ENCODE measurements at places on chromosomes 16 and 17.
A peak's percentile ranks its signal among the peaks of the same experiment; 100 is the strongest.

DNA sequence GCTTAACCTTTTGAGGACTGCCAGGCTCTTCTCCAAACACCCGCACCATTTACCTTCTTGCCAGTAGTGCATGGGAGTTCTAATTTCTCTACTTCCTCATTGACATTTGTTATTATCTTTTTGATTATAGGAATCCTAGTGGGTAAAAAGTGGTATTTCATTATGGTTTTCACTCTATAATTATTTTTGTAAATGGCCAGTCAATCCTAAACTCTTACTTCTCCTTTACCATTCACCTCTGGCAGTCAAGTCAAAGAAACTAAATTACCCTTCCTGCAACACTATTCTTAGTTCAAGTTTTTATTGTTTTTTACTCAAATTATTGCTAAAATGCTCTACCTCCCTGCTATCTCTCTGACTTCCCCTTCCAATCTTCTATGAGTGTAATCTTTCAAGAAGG is 29.8 kb upstream of the ANKFY1 start:
- DNase-seq, result no peak

DNA sequence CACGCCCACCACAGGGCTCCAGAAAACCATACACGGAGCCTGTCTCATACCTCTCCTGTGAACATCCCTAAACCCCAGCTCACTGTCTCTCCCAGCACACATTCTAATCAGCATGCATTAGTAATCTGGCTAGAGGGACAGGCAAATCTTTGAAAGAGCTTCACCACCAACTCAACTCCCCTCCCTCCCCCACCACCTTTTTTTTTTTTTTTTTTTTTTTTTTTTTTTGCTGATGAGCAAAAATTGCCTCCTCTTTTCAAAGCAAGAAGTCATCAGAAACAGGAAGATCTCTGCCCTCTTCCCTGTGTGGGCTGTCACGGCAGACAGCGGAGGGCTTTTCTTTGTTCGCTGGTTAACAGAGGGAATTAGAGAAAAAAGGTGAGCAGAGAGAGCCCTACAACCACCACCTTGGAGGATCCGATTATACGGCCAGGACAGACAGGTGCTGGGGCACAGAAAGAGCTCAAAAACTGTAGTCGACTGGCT is 19.9 kb downstream of the GAS7 start:
- no peak for DNase-seq

- no peak for DNase-seq
Measured at GRCh38 chr17:73600103-73600871, 44.0 kb downstream of the SDK2 start.

DNA sequence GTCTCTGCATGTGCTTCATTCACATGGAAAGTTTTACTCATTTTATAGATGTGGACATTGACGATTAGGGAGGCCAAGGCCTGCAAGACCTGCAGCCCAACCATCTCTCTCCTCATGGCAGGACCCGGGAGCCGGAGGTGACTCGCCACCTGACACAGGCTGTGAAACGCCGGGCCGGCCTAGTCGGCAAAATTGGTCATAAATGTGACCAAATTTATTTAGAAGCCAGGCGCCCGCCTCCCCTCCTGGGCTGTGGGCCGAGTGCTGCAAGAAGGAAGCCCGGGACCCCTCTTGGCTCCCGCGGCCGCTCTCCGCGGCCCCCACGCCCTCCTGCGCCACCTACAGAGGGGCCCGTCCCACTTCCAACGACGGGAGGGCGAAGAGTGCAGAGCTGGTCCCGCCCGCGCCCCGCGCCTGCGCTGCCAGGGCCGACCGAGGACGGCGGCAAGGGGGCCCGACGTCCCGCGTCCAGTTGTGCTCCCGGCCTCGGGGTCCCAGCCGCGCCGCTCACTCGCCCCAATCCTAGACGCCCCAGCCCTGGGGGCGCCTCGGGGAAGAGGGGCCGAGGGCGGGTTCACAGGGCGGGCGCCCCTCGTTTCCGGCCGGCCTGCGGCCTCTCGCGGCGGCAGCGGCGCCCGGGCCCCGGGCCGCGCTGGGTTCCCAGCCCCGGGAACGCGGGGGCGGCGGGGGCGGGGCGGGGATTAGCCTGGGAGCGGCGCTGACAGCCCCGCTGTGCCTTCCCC is 47.5 kb downstream of the WNT3 start:
- DNase-seq, result peak; percentile 28

DNA sequence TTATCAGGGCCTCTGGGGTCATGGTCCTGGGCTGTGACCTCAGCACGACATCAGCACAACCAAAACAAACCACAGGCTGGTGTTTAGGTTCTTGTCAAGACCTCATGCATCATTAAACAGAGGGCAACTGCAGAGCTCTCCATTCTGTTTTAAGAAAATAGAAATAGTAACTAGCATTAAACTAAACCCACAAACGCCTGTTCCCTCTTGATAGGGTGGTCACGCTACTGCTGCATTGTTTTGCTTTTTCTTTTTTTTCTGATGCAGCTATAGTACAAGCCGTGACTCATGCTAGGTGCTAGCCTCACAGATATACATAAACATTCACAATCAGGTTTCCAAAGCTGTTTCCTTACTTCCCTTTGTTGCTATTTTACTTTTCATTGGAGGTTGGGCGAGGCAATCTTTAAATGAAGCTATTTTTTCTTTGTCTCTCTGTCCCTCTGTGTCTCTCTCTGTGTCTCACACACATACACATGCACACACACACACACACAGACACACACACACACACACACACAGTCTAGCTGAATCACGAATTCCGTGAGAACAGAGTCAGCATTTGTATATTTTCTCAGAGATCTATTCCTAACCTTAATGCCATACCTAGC is 310.3 kb downstream of the CDH13 start:
- no peak for DNase-seq

DNA sequence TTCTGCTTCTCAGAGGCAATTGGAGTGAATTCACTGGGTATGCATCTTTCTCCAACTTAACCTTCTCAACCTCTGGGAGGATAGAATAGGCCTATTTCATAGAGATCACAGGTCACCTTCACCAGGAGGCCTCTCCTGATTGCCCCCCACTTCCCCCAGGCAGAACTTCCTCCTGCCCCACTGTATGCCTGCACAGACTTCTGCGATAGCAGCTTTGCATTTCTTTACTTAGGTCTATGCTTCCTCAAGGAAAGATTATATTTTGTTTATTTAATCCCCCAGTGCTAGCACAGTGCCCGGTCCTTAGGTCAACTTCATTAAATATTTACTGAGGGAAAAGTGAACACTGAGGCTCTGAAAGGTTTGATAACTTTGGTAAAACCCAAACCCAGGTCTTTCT is 19.9 kb downstream of the MYO18A start:
- no peak for DNase-seq

DNA sequence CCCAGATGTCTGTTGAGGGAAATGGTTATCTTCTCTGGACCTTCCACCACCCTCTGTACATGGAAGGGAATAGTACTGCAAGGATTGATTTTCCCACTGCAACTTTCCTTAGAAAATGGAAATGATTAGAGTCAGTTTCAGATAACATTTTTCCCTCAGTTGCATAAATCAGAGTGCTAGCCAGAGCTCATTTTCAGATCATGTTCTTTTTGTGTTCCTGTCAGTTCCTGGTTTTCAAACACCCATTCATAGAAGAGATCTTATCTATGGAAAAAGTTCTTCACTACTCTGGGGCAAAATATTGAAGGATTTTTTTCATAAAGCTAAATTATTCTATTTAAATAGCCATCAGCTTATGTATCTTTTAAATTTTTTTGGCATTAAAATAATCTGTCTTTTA is 11.7 kb upstream of the COX10 start:
- no peak for DNase-seq

DNA sequence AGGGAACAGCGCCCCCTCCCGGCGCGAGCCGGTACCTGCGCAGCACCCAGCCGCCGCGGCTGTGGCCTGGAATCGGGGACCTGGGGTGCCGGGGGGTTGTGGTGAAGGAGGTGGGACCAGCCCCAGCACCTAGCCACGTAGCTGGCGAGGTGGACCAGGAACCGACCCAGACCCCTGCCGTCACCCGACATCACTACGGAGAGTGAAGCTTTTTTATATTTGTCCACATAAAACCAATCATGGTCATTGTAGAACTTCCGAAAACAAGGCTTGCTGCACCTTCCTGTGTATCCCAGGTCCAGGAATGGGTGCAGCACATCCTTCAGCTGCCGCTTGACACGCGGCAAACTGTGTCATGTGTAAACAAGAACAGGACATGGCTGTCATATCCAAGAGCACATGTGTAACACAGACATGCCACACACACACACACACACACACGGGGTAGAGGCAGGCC is 1.3 kb downstream of the HBQ1 start:
- DNase-seq, result no peak

GRCh38 chr17:4054446-4054845 is 88.4 kb downstream of the ZZEF1 start:
- DNase-seq, result no peak

GRCh38 chr17:74274060-74274708 is at the start of gene DNAI2:
Gene DNAI2, plus strand, starts transcription at chr17:74274234. Its CDS starts 7,584 bp downstream, at chr17:74281818.
- DNase-seq, result no peak

DNA sequence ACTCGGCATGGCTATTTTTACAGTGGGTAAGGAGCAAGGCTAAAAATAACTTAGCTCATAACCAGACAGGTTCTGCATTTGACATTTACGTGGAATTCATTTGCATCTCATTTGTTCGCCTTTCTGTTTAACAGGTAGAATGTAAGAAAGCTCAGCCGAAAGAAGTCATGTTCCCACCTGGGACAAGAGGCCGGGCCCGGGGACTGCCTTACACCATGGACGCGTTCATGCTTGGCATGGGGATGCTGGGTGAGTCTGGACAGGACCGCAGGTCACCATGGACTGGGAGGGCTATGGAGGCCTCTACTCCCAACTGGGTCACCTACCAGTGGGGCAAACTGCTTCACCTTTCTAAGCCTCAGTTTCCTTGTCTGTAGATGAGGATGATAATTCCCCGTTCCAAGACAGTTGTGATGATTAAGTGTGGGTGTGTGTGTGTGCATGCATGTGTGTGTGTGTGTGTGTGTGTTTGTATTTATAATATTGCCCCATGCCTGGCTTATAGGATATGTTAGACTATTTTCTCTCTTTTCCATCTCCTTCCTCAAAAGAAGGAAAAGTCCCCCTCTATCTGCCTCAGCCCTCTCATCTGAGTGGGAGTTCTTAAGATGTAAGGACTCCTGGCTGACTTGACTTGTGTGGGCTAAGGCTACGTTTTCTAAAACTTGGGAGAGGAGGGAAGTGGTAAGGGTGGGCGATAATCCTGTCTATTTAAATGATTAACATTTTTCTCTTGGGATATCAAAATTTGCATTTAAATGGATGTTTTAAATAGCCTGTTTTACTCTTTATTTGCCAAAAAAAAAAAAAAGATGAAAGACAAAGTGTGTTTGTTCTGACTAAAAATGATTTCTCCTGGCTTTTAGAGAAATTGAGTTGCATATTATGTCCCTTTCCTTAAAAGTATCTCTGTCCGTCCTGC is 129.0 kb downstream of the CCDC182 start:
- no peak for DNase-seq

GRCh38 chr17:38732376-38733281 is 2.5 kb downstream of the CISD3 start:
- no peak for DNase-seq

DNA sequence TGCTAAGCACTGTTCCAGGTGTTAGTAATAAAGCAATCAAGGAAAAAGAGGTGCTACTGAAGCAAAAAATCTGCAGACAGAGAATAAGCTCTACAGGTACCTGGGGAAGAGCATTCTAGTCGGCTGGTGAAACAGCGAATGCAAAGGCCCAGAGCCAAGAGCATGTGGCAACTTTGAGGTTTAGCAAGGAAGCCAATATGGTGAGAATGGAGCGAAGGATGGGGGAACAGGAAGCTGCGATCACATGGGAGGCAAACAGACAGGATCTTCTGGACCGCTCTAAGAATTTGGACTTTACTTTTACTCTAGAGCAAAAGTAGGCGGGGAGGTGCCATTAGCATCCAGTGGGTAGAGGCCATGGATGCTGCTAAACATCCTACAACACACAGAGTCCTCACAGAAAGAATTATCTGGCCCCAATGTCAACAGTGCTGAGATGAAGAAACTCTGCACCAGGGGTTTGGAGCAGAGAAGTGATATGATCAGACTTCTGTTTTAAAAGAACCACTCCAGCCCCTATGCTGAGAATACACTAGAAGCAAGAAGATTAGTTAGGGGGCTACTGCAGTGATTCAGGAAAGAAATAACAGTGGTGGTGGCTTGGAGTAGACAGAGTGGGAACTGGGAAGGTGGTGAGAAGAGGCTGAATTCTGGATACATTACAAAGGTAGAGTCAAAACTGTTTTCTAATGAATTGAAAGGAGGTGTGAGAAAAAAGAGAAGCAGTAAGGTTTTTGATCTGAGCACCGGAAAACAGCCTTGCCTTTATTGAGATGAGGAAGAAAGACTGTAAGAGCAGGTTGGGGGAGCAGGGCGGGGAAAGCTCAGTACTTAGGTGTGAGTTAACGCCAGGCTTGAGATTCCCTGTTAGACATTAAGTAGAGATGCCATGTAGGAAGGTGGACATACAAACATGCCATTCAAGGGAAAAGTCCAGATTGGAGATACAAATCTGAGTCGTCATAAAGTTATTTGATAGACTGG is 11.0 kb downstream of the EFTUD2 start:
- DNase-seq, result no peak

GRCh38 chr17:8766731-8767130 is 8.4 kb upstream of the SPDYE4 start:
- DNase-seq, result no peak

All from activated CD4-positive, alpha-beta T cell treated with anti-CD3 and anti-CD28 coated beads, Interleukin-2, amount 50 U/mL, for 48 hours (primary cell).